ENCODE measurements at places on chromosomes 16 and 17.

DNA sequence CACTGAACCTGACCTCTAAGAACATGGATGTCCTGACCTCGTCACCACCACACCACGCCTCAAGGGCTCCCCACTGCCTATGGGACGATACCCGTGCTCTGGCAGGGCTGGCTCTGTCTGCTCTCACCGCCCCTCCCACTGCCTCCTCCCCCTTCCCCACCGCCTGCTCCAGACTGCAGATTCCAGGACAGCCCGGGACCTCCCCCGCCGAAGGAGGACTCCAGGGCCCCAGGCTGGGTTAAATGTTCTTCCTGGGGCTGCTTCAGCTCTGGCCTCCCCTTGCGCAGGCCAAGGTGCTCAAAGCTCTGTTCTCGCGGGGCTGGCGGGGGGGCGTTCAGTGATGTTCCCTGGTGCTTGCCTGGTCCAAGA lies 3.1 kb downstream of the NPW start:
- peak; percentile 75 for DNase-seq

GRCh38 chr17:58837699-58838098 lies 82.0 kb downstream of the PPM1E start:
- DNase-seq = no peak

DNA sequence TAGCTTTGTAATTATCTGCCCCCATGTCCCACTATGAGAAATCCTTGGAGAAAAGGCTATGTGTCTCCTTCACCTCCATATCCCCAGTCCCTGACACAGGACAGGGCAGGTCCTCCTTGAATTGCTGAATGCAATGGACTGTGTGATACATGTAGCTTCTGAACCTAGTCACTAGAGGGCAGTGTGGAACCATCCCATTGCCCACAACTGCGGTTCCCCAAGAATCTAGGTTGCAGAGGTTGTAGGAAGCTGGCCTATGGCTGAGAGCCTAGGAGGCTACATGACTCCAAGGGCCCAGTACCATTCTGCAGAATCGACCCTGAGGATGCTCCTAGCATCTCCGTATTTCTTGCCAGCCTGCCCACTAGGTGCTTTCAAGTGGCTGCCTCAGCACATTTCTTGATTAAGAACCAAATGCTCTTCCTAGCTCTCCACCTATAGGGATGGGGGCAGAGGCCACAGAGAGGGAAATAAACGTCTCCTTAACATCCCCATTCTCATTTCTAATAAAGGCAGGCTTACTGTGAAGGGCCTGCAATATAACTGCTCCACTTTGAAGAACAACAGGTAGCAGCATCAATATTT lies 394.0 kb downstream of the CA10 start:
- DNase-seq = peak; percentile 55

DNA sequence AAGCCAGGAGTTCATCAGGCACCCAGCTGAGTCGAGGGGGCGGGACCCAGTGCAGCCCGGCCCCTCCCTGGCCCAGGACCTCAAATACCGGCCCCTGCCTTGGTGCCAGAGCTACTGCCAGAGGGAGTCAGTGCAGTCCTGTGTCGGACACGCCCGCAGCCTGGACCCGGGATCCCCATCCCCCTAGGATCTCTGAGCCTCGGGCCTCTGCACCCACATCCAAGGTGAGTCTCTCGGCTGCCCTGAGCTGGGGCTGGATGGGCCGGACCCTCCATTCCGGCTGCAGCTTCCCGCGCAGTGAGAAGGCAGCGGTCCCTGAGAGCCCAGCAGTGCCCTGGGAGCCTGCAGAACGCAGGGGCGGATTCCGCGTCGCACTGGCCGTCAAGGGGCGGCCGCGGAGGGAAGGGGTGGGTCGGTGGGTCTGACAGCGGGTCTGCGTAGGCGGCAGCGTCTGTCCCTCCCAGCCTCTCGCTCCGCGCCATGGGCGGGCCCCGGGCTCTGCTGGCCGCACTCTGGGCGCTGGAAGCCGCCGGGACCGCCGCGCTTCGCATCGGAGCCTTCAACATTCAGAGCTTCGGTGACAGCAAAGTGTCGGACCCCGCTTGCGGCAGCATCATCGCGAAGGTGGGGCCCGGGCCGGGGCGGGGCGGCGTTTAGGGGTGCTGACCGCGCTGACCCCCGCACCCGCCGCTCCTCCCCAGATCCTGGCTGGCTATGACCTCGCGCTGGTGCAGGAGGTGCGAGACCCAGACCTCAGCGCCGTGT lies at the start of gene DNASE1L2:
Gene DNASE1L2 (plus strand): TSS at position 108 of the 765 bp plus-strand sequence. CDS start 373 bp downstream, at position 481.
- DNase-seq = no peak

DNA sequence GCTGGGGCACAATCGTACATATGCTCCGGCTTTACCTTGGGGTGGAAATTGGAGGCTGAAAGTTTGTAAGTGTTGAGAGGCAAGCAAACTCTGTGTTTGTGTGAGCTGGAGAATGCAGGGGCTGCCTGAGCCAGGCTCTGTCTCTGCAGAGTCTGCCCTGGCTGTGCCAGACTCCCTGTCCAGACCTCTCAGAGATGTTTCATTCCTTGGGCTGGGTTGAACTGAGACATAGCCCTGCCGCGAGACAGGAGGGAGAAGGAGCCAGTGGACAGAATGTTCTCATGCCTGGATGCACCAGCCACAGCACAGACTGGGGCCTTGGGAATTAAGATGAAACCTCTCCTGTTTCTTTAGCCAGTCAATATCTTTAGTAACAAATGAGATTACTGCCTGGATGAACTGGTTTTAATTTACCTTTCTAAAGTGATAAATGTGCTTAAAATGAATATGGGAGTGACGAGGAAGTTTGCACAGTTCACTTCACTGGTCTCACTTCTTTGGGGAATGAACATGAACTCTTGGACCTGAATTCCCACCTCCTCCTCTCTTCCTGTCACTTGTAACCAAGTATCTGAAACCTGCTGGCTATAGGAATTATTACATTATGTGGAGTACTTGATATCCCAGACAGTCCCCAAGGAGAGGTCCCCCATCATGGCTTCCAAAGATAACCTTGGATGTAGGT lies 40.1 kb downstream of the YPEL2 start:
- no peak for DNase-seq

DNA sequence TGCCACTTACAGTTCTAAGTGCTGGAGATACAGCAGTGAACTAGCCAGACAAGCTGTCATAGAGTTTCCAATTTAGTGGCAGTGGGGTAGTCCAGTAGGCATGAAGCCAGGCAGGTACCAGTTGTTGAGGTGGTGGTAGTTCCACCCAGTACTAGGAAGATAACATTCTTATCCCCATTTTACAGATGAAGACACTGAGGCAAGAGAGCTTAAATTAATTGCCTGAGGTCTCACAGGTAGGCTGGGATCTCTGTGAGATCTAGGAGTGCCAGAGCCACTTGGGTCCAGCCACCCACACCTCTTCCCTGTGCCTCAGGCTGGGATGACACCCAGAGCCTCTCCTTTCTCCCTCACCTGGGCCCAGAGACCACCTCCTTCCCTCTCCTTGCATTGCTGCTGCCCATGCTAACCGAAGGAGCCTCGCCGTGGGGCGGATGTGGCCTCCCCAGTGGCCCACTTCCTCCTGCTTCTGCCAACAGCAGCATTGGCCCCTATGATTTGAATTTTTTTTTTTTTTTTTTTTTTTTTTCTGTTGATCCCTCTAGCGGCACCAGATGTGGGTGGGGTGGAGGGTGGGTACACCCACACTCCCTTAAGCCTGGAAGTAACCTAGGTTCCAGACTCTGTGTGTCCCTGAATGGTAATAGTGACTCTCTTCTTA lies 114.0 kb downstream of the PRKCB start:
- no peak for DNase-seq

DNA sequence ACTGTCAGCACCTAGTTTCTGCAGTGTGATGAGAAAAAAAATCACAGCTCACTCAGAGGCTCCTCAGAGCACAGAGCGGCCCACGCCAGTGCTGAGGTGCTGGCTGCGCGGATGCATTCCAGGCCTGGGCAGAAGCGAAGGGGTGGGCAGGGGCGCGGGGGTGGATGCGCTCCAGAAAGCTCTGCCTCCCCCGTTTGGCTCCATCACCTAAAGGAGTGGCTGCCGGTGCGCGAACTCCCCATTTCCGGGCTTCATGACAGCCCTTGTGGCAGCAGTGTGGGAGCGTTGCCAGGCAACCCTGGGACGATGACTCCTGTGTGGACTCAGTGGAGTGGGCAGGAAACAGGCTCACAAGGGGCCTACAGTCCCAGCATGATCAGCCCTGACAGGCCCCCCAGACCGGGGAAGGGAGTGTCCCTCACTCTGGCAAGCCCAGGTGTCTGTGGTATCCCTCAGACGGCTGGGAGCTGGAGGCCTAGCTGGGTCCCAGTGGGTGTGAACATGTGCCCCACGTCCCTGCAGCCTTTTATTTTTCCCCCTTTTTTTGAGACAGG lies 32.8 kb upstream of the NUDT16L1 start:
- DNase-seq = peak; percentile 43

- DNase-seq = no peak
Measured at GRCh38 chr16:51940183-51940582, 606.8 kb downstream of the TOX3 start.

DNA sequence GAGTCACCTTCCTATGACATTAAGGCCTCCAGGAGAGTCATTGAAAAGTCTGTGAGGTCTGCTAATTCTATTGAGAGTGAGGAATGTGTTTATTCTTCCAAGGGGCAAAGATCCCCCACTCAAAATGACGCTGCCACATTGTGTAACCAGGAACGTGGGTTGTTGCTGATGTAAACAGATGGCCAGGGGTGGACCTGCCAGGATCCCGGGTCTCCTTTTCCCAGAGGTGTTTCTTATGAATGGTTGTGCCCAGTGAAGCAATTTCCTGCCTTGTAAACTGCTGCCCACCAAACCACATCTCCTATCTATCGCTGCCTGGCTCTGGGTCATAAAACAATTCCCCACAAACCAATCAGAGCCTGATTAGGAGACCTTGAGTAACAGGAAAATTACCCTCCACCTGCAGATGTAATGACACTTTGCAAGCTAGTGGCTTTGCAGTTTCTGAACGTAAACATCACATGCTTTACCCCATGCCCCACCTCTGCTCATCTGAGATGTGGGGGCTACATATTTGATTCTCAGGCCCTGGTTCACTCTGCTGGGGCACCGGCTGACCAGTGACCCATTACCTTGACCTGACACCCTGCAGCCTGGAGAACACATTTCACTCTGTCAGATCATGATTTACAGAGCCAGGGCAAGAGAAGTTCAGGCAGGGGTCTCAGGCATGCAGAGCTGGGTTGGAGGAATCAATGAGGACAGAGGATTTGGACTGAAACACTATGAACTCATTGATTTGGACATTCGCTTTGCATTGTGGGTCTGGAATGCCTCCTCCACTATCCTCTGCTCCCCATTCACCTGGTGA lies 33.1 kb upstream of the DDX52 start:
- no peak for DNase-seq

DNA sequence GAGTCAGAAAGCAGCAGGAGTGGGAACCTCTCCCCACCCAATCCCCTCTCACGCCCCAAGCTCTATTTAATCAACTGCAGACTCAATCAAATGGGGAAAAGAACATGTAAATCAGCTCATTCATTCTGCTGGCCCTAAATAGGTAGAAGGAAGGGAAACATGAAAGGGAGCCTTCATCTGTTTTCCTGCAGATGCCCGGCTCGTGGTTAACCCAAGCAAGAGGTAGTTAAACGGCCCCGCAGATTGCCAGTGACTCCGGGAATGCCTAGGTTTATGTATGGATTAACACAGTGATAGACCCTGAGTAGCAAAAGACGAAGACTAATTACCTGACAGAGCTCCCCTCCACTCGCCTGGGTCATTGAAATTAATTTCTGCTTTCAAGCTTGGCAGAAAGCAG lies 542.0 kb downstream of the WWOX start:
- no peak for DNase-seq

GRCh38 chr17:34110315-34110714 lies 144.8 kb upstream of the CCL2 start:
- DNase-seq = no peak

DNA sequence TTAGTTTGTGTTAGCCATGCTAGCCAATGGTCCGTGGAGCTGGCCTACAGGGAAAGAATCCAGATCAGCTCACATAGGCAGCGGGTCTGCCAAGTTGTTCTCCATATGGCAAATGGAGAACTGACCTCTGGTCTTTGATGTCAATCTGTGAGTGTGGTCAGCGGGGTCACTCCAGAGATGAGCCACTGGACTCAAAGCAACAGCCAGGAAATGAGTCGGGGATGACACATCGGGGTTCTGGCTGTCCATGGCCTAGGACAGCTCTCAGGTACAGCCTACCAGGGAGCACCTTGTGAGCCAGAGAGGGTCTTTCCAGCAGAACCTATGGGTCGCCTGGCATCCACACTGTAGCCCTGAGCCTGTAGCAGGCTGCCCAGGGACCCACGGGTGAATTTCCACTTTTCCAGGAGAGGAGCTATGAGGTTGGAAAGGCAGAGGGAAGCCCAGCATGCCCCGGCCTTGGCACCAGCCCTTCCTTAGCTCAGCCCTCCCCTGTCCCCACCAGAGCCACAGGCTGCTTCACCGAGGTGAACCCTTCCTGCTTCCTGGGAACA lies 203.0 kb upstream of the TNRC6C start:
- no peak for DNase-seq

- no peak for DNase-seq
Measured at GRCh38 chr17:21243516-21244303, 9.5 kb downstream of the NATD1 start.

DNA sequence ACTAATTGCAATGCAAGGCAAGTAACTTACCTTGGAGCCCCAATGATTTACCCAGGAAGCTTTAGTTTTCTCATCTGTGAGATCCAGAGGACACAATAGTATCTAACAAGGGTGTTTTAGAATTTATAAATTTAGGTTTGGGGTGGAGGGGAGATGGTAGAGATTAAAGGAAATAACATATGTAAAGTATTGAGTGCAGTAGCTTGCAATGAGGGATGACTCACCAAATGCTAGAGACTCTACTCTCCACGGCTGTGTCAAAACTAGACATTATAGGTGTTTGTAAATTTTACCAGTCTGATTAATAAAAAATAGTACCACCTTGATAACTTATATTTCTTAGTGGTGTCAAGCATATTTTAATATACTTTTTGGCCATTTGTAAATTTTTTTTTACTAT lies 3.7 kb upstream of the ABCA9 start:
- no peak for DNase-seq

- DNase-seq = no peak
Measured at GRCh38 chr16:85988723-85989313, 89.9 kb downstream of the IRF8 start.

GRCh38 chr17:36464765-36465088 lies 21.8 kb upstream of the ZNHIT3 start:
- DNase-seq = no peak

DNA sequence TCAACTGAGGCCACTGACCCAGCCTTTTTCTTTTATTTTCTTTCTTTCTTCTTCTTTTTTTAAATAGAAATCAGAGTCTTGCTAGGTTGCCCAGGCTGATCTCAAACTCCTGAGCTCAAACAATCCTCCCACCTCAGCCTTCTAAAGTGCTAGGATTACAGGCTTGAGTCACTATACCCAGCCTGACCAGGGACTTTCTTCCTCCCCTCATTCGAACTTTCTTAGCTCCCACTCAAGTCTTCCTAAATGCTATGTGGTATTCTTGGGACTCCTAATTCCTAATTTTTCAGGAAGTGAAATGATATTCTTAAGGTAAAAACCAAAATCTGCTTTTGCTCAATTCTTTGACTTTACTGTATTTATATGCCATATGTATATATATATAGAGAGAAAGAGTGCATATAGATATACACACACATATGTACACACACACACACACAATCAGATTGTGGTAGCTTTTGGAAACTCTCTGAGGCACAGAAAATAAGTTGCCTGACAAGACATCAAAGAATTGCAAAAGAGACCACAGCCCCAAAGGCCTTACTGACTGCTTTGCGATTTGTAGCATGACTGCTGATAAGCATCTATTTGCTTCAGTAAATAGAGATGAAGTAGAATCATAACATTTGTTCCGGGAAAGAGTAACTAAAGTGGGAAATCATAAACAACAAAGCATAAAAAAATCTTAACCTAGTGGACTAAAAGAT lies 9.5 kb upstream of the AMZ2 start:
- DNase-seq = no peak

GRCh38 chr17:17367931-17368330 lies 64.8 kb downstream of the NT5M start:
- DNase-seq = no peak

All from fibroblast of skin of back (primary cell).